ENCODE measurements at places on chromosomes 2 and 18.

- DNase-seq, result no peak
Observed at GRCh38 chr2:5798084-5798483, 105.9 kb downstream of the SOX11 start.

DNA sequence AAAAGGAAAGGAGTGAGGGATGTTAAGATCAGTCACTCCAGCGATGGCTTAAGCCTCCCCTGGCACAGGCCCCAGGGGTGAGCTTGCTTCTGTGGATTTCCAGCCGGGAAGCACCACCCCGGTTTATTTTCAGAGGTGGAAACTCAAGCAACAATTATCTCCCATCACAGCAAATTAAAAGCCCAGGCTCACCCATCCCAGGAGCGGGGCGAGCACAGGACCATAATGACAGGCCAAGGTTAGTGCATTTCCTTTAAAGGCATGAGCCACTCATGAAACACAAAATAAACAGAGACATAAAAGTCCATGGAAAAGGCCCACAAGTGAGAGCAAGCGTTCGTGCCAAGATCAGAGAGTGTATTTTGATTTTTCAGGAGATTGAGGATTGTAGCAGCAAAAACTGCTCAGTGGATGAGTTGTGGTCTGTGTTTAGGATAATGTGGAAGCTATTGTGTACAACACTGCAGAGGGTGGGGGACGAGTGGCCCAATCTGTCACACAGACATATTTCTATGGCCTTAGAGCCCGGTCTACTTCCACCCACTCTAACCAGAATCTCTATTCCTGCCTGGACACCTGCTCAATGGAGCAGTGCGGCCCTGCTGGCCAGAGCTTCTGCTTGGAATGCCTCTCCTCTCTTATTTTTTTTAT is 111.4 kb upstream of the CDC42EP3 start:
- no peak for DNase-seq

DNA sequence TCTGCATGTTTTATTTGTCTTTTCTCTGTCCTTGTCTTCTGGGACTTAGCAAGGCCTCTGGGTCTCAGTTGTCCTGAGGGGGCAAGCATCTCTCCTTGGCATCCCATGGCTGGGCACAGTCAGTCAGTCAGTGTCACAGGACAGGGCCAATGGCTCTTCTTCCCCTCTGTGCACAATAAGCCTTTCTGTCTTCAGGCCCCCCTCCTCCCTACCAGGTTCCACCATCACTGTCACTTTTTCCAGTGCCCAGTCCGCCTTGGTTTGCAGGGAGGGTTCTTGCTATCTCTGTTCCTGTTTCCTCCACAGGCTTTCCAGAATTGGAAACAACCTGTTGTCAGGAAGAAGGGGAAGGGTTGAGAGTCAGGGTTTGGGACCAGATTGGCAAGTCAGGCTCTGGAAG is 1.7 kb upstream of the VAMP5 start:
- DNase-seq, result no peak

GRCh38 chr2:164903951-164904350 is 51.4 kb downstream of the SLC38A11 start:
- peak; percentile 66 for DNase-seq

DNA sequence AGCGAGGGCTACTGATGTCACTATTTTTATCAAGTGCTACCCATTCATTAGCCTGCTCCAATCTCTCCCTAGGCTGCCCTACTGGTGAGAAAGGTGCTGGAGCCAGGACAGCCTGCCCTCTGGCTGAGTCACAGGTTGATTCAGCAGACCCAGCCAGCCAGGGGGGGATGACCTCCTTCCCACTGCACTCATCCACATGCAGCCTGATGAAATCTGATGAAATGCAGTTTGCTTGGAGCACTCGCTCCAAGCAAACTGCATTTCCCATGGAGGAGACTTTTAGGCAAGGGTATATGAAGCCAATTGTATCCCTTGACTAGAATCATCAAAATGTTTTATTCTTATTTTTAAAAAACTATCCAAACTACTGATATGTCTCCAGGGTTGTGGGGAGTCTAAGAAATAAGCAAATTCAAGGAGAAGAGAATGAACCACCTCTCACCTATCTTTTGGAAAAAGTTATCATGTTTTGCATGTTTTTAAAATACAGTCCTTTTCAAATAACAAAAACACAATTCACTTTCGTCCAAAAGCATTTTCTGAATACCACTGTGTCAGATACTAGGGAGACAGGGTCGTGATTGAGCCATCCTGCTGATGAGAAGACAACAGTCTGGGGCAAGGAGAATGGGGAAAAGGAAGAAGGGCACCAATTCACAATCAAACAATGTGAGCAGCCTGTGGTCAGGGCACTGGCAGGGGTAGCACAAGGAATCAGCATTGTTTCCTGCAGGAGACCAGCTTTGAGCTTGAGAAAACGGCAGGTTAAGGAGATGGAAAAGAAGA is 128.3 kb downstream of the AFF3 start:
- DNase-seq, result no peak

All from NCI-H1105 (cell line).